ENCODE measurements at places on chromosomes 2 and 18.

DNA sequence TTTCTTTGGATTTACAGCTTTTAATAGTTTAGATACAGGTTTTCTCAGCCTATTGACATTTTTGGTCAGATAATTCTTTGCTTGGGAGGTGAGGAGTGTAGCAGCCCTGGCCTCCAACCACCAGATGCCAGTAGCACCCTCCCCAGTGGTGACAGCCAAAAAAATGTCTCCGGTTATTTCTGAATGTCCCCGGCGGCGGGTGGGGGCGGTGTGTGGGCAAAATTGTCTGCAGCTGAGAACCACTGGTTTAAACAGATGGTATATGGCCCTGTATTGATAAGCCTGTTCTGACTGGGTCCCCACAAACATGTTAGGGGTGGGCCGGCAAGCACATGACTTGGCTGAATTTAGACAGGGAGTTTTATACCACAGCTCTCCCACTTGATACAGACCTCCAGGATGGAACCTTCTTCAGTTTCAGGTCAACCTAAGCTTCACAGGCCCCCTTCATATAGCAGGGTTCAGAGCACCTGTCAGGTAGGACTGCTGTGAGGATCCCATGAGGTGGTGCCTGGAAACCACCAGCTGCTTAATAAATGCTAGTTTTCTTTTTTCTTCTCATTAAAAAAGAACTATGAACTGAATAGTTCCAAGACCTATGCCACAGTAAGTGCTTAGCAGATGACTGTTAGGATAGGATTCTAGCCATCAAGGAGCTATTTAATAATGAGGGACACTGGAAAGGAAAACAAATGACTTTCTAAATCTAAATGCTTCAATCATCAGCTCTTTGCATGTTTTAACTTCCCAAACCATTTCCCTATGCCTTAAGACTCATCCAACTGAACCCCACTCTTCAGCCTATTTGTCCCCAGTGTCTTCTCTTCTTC, 18.1 kb downstream of the LPIN2 start:
- no peak for DNase-seq

- no peak for DNase-seq
Observed at GRCh38 chr2:20600756-20601325, 50.1 kb downstream of the HS1BP3 start.

DNA sequence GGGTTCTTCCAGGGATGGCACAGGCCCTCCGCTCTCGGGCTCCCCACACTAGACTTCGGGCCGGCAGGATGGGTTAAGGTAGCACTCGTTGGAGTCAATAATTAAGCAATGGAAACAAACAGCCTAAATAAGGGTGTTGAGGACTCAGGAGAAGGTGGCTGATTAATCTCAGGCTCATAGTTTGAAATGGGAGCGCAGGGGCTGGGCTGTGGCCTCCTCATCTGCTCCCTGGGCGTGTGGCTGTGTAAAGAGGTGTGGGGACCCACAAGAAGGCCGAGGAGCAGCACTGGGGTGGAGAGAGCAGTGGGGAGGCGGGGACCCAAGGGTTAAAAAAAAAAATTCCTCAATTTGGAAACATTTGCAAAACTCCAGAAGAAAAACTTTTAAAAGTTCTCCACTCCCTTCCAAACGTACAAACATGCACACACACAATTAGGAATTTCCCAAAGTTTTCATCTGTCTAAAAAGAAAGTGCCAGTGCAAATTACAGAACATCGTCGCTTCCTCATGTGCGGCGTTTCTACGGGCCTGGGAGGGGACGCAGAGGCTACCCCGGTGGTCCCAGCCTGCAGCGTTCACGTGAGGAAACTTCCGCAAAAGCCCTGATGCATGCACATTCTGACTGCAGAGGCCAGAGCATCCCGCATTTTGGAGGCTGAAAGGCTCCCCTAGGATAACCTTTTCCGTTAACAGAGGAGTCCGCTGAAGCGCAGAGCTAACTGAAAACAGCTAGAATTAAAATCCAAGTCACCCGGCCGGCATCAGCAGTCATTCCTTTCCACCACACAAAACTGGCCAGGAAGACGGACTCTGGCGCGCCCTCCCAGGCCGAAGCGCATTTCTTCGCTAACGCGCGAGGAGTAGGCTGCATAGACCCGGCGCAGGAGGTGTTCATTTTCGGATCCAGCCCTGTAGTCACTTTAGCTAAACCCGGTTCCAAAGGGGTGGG, 1.0 kb upstream of the TUBB6 start:
- peak; percentile 41 for DNase-seq

DNA sequence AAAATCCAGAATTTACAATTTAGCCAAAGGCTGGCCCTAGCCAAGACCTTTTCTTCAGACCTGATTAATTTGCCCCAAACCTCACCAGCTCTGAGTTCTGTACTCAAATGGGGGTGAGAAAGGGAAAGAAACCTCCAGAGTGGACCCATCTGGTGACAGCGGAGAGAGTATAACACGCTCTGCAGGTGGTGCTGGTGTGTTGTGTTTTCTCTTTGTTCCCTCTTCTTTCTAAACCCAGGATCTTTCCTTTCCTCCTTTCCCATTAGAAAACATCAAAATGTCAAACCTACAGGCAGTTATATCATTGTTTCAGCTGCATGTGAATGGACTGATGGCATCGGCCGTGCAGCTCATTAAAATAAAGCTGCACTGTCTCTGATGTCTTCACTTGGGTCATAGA, 253.2 kb upstream of the SP5 start:
- DNase-seq = no peak

DNA sequence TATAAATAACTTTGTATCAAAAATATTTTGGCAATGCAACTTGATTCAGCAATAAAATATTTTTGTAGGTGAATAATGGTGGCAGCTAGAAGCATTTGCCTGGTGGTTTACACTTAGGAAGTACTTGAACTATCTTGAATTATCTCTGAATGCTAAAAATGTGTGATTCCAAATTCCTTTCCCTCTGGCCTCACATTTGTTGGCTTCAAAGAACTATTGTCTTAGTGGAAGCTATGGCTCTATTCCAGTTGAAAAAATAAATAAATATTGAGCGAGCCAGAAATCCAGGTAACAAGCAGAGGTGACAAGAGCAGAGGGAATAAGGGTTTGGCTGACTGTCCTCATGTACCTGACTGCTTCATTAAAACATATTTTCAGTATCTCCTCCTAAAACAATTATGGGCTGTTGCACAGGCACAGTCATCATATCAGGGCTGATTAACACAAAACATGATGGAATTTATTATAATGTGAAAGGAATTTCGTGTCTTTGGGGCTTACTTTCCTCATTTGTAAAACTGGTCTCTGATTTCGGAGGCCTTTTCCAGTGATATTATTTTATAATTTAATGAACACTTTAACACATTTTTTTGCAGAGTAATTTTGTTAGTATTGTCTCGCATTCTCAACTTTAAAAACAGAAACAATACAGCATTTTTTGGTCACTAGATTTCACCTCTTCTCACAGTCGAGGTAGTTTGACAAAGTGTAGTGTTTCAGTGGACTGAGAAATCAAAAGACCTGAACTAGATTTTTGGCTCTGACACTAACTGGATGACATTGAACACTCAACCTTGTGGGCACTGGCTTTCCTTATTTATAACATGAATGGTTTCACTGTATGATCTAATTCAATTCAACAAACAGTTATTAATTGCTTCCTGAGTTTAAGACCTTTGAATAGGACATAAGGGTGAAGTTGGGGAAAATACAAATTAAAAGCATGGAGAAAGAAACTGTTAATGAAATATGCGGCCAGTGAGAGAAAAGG, 7.8 kb upstream of the CAVIN2 start:
- no peak for DNase-seq

DNA sequence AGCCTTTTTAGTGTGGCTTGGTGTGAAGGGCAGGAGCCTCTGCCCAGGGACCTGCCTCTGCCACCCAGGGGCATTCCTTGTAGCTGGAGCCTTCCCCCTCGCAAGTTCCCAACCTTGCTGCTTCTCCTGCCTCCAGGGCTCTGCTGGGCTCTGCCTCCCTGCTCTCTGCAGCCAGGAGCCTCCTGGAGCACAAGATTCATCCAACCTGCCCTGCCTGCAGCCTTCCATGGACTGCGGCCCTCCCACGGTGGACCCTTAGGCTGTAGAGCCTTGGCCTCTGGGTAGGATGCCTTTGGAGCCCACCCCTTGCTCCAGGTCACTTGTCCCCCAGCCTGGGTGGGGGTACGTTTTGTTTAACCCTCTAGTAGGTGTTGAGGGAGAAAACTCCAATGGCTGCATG, 2.5 kb downstream of the SLC66A3 start:
- DNase-seq = no peak

DNA sequence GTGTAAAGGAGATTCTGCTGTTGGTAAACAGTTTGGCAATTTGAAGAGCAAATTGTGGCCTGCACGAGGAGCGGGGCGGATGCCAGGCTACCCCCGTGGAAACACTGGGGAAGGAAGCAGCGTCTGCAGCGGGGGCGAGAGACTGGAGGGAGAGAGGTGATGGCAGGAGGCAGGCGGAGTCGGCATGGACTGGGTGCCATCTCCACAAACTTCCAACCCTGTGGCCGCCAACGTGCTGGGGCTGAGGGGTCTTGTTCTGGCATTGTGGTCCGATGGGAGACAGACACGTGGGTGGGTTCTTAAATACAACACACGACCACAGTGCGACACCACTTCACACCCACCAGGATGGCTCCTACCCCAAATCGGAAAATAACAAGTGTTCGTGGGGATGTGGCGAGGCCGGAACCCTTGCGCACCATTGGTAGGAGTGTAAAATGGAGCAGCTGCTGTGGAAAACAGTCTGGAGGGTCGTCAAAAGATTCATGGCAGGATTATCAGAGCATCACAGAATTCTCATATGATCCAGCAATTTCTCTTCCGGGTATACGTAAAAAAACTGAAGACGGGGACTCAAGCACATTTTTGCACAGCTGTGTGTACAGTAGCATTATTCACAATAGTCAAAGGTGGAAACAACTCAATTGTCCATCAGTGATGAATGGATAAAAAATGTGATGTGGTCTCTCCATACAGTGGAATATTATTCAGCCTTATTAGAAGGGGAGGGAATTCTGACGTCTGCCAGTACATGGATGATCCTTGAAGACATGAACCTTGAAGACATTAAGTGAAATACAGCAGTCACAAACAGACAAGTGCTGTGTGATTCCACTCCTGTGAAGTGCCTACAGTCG, 82.4 kb upstream of the HPCAL1 start:
- DNase-seq = no peak

DNA sequence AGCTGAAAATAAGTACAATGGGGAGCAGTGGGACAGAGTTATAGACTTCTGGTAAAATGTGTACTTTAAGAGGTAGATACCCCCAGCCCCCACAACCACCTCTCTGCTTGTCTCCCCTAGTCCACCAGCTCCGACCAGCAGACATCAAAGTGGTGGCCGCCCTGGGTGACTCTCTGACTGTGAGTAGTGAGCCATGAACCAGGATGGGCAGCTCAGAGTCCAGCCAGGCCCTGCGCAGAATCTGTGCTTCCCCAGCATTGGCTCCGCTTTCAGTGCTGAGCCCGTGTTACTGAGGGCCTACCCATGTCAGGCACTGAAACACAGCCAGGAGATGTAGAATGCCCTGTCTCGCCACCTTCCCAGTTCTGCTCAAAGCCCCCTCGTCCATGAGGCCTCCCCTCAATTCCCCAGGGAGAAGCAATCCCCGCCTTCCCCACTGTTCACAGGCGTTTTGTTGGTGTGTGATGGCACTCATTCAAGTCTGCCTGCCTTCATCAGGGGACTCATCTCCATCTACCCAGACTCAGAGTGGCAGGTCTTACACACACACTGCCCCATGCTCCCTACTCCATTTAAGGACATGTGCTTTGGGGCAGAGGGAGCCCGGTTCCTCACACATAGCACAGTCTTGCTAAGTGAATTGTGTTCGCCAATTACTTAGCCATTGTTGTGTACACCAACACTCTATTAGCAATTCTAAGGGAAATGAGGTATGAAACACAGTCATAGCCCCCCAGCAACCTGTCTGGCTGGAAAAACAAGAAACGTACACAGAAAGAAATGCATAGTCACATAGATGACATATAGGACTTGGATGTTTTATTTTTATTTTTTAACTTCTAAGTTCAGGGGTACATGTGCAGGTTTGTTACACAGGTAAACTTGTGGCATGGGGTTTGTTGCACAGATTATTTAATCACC, 122.6 kb downstream of the PLB1 start:
- no peak for DNase-seq

DNA sequence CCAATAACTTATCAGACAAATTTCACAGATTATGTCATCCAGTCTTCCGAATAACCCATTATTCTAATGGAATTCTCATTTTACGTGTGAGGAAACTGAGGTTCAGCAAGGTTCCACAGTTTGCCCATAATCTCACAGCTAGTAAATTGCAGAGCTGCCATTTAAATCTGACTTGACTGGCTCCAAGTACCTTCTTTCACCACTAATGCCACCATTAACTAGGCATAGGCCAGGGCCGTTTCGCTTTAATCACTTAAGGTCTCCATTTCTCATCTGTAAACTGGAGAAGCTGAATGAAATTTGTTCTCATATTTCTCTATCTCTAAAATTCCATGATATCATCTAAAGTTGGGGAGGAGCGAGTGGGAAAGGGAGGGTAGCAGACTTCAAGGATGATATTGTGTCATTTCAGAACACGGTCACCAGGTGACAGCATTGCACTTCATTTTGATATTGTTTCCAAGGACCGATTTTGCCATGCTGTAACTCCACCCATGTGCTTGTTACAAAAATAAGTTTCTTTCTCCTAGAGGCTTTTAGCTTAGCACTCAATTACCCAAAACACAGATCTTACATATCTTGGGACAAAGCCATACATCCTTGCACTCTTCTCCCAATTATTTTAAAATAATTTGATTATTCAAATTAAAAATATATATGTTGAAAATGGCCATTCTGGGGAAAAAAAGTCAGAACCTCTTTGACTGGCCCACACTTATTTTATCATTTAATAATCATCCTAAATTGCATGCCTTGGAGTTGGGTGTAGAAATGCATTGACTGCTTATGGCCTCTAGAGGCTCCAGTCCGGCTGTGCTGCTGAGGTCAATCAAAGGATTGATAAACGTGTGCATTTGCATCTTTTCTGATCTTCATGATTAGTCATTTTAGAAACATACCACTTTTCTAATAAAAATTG, 123.8 kb downstream of the AKAIN1 start:
- DNase-seq = no peak

DNA sequence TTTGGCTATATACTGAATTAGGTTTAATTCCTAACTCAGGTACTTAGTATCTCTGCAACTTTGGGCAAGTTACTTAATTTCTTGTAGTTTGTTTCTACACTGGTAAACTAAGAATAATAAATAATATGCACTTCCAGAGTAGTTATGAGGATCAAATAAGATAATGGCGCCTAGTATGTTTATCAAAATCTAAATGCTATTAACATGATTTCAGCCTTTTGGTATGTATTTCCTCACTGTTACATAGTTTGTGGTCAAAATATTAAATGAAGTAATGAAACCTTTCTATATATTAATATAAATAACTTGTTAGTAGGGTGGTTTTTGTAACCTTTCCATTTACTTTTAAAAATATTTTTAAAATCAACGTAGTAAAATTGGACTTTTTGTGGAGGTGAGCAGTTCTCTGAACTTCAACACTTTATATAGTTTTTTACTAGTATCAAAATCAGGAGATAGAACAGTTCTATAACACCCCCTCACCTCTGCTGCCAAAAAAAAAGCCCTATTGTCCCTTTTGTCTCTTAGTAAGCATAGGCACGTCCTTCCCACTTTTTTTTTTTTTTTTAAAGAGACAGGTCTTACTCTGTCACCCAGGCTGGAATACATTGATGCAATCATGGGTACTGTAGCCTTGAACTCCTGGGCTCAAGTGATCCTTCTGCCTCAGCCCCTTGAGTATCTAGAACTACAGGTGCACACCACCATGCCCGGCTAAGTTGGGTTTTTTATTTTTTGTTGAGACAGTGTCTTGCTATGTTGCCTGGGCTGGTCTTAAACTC, 44.8 kb downstream of the RAB3GAP1 start:
- no peak for DNase-seq
